ENCODE measurements at places on chromosomes 3 and 15.

DNA sequence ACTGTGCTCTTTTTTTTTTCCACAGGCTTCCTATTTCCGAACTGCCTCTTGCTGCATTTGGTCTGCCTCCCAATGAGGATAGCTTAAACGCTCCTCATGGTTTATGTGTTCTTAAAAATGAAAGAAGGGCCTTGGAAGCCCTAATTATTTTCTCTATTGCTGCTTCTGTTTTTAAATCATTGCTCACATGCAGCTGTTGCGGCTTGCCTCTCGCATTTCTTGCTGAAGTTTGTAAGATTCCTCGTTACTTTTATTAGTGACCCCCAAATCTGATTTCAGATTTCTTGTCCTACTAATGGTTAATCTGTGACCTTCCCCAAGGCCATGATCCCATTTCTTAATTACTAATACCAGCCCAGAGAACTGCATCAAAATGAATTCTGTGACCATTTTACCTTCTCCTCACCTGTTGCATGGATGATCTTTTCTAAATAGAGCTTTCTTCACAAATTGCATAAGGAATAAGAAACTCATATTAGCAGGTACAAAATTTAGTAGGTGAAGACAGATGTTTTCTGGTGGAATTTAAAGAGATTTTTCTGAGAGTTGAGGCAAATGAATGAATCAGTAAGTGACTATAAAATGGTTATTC lies 1.8 kb downstream of the UBE2E1 start:
- no peak for DNase-seq

- no peak for DNase-seq
Observed at GRCh38 chr3:173553635-173554280, 156.2 kb downstream of the NLGN1 start.

DNA sequence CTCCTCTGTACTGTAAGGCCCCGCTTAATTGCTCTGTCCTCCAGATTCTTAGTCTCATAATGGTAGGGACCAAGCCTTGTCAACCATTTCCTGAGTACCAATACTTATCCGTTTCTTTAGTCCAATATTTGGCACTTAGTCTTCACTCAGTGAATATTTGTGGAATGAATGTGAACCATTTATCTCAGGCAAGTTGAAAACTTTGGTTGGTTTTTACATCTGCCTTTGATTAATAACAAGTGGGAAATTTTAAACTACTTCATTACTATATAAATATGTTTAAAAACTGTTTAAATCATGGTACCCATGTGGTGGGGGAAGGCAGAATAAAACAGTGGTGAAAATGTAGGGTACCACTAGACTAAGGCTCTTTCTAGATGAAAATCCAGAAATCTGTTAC lies 15.2 kb downstream of the CA12 start:
- no peak for DNase-seq

GRCh38 chr3:58537412-58538301 lies 667 bp upstream of the ACOX2 start:
- no peak for DNase-seq

- no peak for DNase-seq
Observed at GRCh38 chr3:53817809-53818208, 28.4 kb downstream of the CHDH start.

GRCh38 chr3:108381529-108382140 lies 85.3 kb downstream of the HHLA2 start:
- no peak for DNase-seq

DNA sequence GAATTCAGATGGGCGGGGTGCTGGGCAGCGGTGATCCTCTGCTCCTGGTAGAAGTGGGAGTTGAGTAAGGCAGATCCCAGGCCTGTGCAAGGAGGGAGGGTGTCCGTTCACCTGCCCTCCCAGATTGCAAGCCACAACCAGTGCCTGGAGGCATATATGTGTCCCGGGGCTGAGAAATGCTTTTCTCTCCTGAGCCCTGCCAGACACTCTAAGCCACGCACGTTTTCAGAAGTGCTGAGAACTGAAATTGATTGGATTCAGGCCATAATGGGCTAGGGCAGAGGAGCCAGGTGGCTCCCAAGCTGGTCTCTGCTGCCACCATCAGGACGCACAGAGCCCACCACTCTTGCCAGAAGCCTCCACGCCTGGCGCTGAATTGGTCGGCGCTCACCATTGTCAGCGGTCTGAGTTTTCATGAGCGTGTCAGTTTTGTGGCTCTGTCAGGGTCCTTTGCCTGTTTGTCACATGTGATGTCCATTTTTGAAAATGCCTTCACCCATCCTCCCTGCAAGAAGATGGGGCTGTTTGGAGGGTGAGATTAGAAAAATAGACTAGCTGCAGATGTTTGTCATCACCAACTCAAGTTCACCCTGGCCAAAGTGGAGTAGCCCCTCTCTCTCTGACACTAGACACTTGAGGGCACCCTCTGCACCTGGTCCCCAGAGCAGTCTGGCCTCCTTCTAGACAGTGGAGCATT lies 15.4 kb upstream of the BFSP2 start:
- DNase-seq: no peak

DNA sequence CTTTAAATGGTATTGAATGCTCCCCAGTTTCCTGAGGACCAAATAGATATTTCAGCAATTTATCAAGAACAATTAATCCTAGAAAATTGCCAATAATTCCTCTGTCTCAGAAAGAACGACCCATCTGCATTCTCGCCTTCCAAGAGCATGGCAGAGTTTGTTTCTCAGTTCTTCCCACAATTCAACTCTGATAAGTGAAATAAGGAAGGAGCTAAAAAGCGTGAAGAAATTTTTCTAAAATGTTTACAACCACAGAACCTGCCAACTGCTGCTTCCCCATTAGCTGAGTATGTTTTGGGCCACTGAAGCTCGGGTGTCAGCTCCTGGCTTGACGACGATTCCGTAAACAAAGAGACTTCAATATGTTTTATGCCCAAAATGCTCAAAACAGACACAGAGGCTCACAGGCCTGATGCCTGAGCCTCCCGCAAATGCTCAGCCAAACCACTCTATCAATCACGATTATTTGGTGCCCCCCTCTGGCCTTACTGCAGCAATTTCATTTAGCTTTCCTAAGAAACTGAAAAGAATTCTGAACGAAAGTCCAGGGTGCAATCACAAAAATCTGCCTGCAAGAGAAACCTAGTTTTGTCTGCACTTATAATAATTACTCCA lies 259.2 kb upstream of the CCDC54 start:
- DNase-seq: no peak

DNA sequence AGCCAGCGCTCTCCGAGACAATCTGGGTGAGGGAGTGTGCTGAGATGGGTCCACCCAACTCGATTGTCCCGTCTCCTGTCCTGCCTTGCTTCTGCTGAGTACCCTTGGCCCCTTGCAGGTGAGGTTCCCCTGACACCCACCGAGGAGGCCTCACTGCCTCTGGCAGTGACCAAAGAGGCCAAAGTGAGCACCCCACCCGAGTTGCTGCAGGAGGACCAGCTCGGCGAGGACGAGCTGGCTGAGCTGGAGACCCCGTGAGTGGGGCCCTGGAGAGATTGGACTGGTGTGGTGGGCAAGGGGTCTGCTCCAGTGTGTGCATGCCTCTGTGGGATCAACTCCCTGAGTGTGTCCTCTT lies 23.6 kb downstream of the NBEAL2 start:
- DNase-seq: no peak

- DNase-seq: no peak
Observed at GRCh38 chr15:71654720-71655174, 155.6 kb upstream of the NR2E3 start.

DNA sequence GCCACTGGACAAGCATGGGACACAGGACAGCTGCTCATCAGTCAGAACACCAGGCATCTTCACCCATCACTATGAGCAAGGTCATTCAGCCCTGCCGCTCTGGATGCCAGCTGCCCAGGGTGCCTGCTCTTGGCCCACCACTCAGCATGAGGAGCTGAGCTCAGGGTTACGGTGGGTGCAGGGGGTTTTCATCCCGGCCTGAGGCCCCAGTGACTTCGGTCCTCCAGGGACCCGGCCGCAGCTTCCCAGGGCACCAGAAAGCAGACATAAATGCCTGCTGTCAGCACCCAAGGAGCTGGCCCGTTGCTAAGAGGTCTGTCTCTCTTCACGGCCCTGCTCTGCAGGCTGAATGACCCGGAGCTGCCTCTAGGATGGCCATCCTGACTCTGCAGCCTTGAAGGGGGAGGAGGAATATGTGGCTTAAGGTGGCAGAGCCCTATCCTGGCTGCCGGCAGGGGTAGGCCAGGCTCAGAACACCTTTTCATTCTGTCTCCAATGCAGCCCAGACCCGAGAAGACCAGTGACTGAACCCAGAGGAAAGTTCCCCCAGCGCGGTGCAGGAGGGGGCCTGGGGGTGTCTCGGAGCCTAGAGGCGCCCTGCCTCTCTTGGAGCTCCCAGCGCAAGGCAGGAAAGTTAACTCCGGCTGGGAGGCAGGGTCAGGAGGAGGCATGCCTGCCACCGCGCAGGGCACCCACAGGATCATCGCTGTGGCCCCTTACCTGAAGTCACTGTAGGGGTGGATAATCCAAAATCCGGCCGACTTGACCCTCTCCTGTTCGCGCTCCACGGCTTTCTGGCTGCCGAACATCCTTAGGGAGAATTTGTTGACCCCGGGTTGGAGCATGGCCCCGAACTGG lies 1.8 kb downstream of the HCN4 start:
- no peak for DNase-seq

- no peak for DNase-seq
Observed at GRCh38 chr3:22373827-22374226, 622.8 kb upstream of the ZNF385D start.

DNA sequence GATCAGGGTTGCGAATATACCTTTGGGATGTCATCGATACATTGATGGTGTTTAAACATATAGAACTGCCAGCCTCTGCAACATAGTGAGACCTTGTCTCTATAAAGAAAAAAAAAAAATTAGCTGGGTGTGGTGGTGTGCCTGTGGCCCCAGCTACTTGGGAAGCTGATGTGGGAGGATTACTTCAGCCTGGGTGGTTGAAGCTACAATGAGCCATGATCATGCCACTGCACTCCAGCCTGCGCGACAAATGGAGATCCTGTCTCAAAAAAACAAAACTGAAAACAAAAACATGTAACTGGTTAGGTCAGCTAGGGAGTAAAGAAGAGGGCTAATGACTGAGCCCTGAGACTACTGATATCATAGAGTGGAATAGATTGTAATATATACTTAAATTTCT lies 30.7 kb upstream of the MGA start:
- DNase-seq: no peak

- no peak for DNase-seq
Observed at GRCh38 chr3:124295362-124295761, 303.4 kb upstream of the ROPN1 start.
